ENCODE measurements at places on chromosomes 4 and X.

DNA sequence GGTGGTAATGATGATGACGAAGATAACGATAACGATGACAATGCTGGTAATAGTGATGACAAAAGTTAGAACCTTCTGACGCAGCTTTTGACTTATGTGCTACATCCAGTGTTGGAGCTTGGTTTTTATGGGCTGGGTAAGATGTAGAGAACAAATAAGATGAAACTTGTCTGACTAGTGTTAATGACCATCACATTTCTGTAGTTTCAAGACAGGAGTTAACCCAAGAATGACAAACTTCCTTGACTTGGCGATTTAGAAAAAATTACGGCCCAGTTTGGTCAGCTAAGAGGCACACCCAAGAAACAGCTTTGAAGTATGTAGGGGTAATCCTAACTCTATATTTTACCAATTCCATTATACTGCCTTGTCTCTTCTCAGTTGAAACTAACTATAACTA lies at the start of gene TMPRSS11B:
TSS of gene TMPRSS11B (minus strand) at position 101 of the 400 bp plus-strand sequence. CDS start 136 bp downstream, outside the sequence.
- H3K4me3 ChIP-seq = no peak within 1 kb of the TSS
- H3K27ac ChIP-seq = no peak within 1 kb of the TSS

DNA sequence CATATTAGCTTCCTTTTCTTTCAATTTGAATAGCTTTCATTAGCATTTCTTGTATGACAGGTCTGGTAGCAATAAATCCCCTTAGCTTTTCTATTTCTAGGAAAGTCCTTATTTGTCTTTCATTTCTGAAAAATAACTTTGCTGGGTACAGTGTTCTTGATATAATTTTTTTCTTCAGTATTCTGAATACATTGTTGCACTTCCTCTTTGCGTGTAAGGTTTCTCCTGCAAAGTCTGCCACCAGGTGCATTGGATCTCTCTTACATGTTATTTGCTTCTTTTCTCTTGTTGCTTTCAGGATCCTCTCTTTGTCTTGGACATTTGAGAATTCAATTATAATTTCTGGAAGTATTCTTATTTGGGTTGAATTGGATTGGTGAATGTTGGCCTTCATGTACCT lies 663.7 kb downstream of the GRXCR1 start:
- H3K36me3 ChIP-seq = no peaks in the 10 kb centered on the region
- H3K27me3 ChIP-seq = no peaks in the 10 kb centered on the region
- H3K4me3 ChIP-seq = no peak overlapping the region
- no peak for DNase-seq
- no peak overlapping the region for H3K27ac ChIP-seq

DNA sequence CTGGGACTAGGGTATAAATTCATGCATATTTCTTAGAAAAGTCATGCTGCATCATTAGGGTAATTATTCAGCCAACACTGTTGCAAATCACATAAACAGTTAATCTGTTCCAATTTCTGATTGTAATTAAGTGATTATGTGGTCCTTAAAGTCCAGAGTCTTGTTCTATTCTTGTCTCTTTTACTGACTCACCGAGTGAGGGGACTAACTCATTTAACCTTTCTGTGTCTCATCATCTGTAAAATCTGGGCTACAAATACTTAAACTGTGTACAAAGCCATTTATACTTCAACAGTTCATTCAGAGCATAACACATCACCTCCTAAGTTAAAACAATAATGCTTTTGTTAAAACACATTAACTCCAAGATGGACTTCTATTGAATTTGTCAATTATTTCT lies 65.4 kb upstream of the KLHL13 start:
- H3K4me1 ChIP-seq = peaks cover 3% of the 10 kb centered on the region
- DNase-seq = peak; percentile 45
- H3K27ac ChIP-seq = no peak overlapping the region
- no peaks in the 10 kb centered on the region for H3K27me3 ChIP-seq
- H3K4me3 ChIP-seq = no peak overlapping the region

DNA sequence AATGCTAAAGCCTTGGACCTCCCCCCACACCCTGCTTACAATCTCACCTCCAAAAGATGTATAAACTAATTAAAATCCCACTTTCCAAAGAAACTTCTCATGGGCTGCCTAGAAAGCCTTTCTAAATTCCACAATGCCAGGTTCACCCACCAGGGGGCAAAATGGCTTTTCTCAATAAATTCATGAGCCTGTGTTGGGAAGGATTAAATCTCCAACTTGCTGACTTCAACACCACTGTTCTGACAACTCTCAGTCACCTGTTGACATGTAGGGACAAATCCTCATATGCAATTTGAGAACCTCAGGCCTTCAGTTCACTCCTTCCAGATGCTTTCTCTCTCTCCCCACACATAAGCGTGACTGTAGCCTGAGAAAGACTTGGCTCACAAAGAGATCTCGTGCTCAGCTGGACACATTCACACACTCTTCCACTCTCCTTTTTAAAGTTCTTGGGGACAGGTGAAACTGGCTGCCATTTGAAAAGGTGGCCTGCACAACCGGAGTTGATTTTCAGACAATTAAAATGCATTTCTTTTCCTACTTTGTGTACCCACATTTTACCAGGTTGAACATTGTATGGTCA lies 88.6 kb upstream of the PRPS2 start:
- H3K27me3 ChIP-seq = no peaks in the 10 kb centered on the region
- no peak overlapping the region for H3K27ac ChIP-seq
- no peak for DNase-seq

DNA sequence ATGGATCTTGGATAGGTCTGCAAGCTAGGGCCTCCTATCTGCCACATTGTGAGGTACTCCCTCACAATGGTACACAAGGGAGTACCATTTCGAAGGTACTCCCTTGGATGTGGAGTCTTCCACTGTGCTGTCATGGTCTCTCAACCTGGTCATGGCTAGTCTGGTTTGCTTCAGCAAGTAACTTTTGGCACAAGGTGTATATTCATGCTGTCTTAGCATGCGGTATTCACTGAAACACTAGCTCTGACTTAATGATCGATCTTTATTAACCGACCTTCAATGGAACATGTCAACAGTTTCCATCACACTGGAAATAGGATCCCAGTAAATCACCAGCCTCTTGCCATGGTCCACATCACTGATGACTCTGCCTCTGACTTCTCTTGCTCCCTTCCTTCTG lies 77.5 kb upstream of the HS3ST1 start:
- no peak for DNase-seq
- no peak overlapping the region for H3K4me3 ChIP-seq
- H3K4me1 ChIP-seq = peaks cover 8% of the 10 kb centered on the region
- no peak overlapping the region for H3K27ac ChIP-seq
- no peaks in the 10 kb centered on the region for H3K36me3 ChIP-seq
- H3K27me3 ChIP-seq = no peaks in the 10 kb centered on the region

- H3K4me1 ChIP-seq = peaks cover 12% of the 10 kb centered on the region
- no peak overlapping the region for H3K4me3 ChIP-seq
- H3K27ac ChIP-seq = no peak overlapping the region
- no peak for DNase-seq
- no peaks in the 10 kb centered on the region for H3K36me3 ChIP-seq
These were observed 89.8 kb upstream of the TNIP3 start for GRCh38 chr4:121253961-121254360.

GRCh38 chr4:141124224-141124623 lies 9.0 kb downstream of the RNF150 start:
- no peak overlapping the region for H3K27ac ChIP-seq
- H3K4me1 ChIP-seq = peaks cover 3% of the 10 kb centered on the region
- H3K4me3 ChIP-seq = no peak overlapping the region
- H3K27me3 ChIP-seq = no peaks in the 10 kb centered on the region

GRCh38 chrX:132862562-132862961 lies 95.9 kb downstream of the HS6ST2 start:
- DNase-seq = no peak
- no peak overlapping the region for H3K4me3 ChIP-seq
- no peaks in the 10 kb centered on the region for H3K36me3 ChIP-seq
- H3K27ac ChIP-seq = no peak overlapping the region

DNA sequence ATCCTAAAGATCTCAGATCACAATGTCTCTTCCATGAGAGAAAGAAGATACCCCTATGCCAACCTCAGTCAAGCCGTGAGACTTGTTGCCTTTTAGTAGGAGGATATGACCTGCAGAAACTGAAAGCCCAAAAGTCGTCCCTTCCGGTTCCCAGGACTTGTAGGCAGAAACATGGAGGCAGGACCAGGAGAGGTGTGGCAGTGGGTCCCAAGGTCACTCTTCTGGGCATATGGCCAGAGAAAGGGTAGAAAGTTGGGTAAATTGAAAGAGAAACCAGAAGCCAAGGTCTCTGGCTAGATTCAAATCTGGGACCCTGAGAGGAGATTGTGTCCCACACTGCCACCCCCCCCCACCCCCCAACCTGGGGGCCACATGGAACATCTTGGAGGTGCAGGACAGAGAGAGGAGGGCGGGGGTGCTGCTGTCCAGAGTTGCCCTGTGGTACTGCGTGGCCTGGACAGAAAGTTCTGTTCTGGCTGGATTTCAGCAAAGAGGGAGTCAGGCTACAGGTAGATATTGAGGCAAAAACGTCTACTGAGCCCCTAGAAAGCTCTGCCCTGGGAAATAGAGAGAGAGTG lies 55.4 kb downstream of the DDX3X start:
- H3K27ac ChIP-seq = no peak overlapping the region
- DNase-seq = no peak
- no peaks in the 10 kb centered on the region for H3K36me3 ChIP-seq
- H3K4me3 ChIP-seq = no peak overlapping the region

GRCh38 chr4:26321373-26322221 lies 783 bp downstream of the RBPJ start:
- peak; percentile 31 for DNase-seq
- H3K36me3 ChIP-seq = no peaks in the 10 kb centered on the region
- no peaks in the 10 kb centered on the region for H3K27me3 ChIP-seq
- H3K4me1 ChIP-seq = peaks cover 45% of the 10 kb centered on the region
- peak overlapping the region; percentile 88 for H3K4me3 ChIP-seq
- peak overlapping the region; percentile 98 for H3K27ac ChIP-seq

GRCh38 chrX:41336447-41336846 lies 2.5 kb downstream of the DDX3X start:
- DNase-seq = no peak
- no peaks in the 10 kb centered on the region for H3K4me1 ChIP-seq
- H3K27ac ChIP-seq = peak overlapping the region; percentile 10

GRCh38 chr4:77286906-77287305 lies 129.9 kb downstream of the CCNG2 start:
- H3K4me3 ChIP-seq = no peak overlapping the region
- H3K27me3 ChIP-seq = no peaks in the 10 kb centered on the region
- no peaks in the 10 kb centered on the region for H3K36me3 ChIP-seq
- H3K27ac ChIP-seq = no peak overlapping the region
- H3K4me1 ChIP-seq = no peaks in the 10 kb centered on the region

DNA sequence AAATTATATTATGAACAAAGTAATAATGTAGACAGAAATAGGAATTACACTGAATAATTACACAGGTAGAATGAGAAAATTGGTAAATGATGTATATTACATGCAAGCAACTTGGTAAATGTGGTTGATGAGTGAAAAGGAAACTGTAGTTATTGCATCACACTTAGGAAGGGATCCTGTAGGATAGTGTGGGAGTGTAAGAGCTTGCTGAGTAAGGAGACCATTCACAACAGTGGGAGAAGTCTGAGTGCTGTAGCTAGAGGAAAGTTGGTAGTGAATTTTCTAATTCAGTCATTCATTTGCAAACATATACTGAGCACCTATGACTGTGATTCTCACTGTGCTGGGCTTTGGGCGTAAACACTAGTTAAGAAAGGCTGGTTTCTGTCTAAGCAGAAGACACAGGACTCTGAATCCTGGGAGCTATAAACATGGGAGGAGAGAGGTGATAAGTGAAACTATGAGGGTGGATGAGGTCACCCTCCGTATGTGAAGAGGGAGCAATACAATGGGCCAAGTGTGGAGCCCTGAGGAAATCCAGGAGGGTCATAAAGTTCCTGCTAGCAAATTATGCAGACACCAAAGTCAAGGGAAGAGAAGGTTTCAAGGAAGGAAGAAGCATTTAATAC lies 14.2 kb upstream of the CPE start:
- DNase-seq = peak; percentile 22
- H3K27ac ChIP-seq = no peak overlapping the region
- H3K36me3 ChIP-seq = no peaks in the 10 kb centered on the region
- H3K4me3 ChIP-seq = no peak overlapping the region

DNA sequence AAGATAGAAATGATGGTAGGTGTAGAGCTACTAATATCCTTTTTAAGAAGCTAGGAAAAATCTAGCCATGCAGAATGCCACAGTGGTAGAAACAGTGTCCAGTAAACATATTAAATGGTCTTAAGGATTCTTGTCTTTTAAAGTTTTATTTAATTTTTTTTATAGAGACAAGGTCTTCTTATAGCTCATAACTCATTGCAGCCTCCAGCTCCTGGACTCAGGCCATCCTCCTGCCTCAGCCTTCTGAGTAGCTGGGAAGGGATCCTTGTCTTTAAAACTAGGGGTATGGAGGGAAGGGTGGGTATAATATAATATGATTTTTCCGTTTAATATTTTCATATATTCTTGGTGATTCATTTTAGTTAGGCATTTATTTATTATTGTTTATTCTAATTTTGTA lies 3.8 kb downstream of the TMEM165 start:
- no peak for DNase-seq
- H3K4me3 ChIP-seq = peak overlapping the region; percentile 90
- H3K36me3 ChIP-seq = peaks cover 18% of the 10 kb centered on the region
- H3K4me1 ChIP-seq = peaks cover 8% of the 10 kb centered on the region

GRCh38 chr4:60648774-60649173 lies 551.4 kb upstream of the ADGRL3 start:
- no peak for DNase-seq
- no peaks in the 10 kb centered on the region for H3K4me1 ChIP-seq
- H3K27me3 ChIP-seq = no peaks in the 10 kb centered on the region

DNA sequence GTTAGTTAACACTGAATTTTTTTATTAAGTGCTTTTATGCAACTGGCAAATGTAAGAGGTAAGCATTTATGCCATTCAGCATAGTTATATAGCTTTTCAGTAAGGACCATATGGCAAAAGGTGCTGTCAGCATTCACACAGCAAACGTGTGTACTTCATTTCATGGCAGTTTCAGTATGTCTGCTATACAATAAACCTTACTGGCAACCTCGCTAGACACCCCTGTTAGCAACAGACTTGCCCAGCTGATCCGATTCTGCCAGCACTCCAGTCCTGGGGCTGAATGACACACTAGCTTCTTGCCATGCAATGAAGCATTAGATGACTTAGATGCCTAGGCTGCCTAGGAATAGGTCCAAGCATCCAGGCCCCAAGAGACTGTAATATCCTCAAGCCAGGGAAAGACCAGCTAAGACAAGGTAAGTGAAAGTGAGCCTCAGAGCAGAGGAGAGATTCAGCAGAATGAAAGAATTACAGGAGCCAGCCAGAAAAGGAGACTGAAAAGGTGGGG lies 47.3 kb upstream of the DOCK11 start:
- H3K27ac ChIP-seq = no peak overlapping the region
- DNase-seq = no peak
- peaks cover 3% of the 10 kb centered on the region for H3K36me3 ChIP-seq
- no peaks in the 10 kb centered on the region for H3K27me3 ChIP-seq
- H3K4me1 ChIP-seq = no peaks in the 10 kb centered on the region

- H3K27me3 ChIP-seq = no peaks in the 10 kb centered on the region
- no peak overlapping the region for H3K27ac ChIP-seq
- no peak for DNase-seq
- H3K4me1 ChIP-seq = no peaks in the 10 kb centered on the region
These were observed 1342.4 kb upstream of the TENM3 start for GRCh38 chr4:180900781-180901180.

- H3K27me3 ChIP-seq = no peaks in the 10 kb centered on the region
- no peak overlapping the region for H3K4me3 ChIP-seq
- H3K36me3 ChIP-seq = no peaks in the 10 kb centered on the region
- no peak overlapping the region for H3K27ac ChIP-seq
- H3K4me1 ChIP-seq = no peaks in the 10 kb centered on the region
These were observed 4.5 kb downstream of the NBDY start for GRCh38 chrX:56733459-56734046.

All from astrocyte (in vitro differentiated cells and primary cell).